Left renal pelvis (tissue), 4 donors: ENCODE measurements at places on chromosomes 11 and 22.

DNA sequence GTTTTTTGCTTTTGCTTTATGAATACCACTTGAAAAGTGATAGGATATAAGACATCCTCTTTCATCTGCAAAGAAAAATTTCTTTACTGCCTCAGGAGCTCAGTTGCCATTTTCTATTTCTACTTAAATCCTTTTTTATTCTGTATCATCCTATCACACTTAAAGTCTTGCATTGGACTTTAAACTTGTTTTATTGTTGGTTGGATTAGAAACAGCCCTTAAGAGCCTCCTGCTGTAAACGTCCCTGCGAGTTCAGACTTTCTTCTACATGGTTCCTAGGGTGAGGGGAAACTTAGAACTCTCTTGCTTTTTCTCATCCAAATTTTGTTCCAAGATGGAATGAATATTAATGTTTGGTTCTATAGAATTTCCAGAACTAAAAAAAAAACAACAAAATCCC is 234.3 kb downstream of the JRKL start:
- DNase-seq = no peak

- DNase-seq = no peak
These were observed 50.9 kb downstream of the CWC15 start for GRCh38 chr11:94922321-94923003.

- DNase-seq = no peak
These were observed 75.4 kb downstream of the GAB4 start for GRCh38 chr22:16932577-16932976.

DNA sequence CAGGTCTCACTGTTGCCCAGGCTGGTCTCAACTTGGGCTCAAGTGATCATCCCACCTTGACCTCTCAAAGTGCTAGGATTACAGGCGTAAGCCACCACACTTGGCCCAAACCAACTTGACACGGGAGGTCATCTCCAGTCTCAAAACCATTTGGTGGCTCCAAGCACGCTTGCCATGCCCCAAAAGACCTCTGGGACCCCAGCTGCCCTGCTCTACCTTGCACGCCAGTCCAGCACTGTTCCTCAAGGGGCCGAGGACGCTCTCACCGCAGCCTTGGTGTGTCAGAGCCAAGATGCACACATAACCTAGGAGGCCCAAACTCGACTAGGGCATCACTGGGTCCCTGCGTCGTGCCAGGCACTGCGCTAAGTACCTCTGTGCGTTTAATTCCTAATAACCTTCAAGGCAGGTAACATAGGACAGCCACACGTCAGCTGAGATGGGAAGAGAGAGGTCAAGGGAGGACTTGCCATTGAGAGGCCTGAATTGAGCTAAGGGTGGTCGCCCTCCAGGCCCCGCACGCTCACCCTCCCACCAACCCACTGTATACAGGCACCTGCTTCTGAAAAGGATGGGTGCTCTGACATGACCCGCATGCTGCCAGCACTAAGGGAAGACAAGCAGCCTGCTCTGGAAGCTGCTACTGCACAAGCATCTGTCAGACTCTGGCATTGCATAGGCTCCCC is 4.6 kb upstream of the GAS2L1 start:
- DNase-seq = no peak

DNA sequence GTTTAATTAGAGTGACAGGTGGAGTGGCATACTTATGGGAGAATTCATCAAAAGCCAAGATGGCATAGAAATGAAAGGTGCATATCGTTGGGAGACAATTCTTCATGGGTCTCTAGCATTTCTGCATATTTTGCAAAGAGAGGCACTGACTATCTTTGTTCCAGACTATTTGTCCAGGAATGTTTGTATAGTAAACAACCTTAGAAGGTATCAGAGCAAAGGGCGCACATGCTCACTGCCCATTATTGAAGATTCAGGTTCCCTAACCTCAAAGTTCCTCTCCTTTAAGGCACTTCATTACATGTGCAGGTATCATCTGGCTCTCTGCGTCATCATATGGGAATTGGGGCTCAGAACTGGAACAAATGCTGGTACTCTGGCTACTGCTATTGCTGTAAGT is 4.7 kb upstream of the NEU3 start:
- DNase-seq = no peak

DNA sequence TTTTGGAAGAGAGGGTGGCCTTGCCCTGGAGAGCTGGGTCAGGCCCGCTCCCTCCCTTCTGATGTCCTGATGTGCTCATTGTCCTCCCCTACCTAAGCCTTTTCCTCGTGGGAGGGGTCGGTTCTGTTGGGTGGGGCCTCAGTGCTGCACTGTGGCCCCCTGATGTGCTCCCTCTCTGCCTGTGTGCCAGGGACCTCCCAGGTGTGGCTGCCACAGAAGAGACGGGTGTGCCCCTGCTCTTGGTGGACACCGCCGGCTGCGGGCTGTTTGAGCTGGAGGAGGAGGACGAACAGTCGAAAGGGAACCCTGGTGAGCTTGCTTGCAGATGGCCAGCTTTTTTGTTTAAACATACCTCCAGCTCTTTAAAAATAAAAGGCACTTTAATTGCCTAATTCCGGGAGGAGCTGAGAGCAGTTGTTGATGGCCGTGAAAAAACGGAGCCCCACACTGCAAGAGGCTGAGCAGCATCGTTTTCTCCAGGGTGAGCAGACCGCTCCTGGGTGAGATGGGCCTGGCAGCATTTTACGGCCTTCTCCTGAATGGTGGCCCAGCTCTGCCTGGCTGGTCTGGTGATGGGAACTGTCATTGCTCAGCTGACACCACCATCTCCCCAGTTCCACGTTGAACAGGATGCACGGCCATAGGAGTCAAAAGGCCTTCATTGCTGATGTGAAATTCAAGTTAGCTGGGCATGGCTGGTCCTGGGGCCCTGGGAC is 30.1 kb downstream of the IGHMBP2 start:
- DNase-seq = no peak

DNA sequence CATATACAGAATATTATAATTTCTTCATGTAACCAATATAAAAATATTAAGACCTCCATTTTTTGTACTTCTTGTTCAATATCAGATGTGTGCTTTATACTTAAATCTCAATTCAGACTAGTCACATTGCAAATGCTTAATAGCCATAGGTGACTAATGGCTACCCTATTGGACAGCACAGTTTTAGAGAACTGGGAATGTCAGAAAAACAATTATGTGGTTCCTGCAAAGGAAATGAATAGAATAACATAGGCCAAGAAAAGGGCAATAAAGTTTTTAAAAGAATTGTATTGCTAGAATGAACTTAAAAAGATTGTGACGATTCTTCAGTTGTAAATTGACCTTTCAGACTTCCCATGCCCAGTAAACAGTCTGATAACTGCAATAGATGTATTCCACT is 843.0 kb downstream of the METTL15 start:
- DNase-seq = no peak

- peak; percentile 70 for DNase-seq
These were observed 13.0 kb upstream of the UPK3A start for GRCh38 chr22:45271667-45272201.

DNA sequence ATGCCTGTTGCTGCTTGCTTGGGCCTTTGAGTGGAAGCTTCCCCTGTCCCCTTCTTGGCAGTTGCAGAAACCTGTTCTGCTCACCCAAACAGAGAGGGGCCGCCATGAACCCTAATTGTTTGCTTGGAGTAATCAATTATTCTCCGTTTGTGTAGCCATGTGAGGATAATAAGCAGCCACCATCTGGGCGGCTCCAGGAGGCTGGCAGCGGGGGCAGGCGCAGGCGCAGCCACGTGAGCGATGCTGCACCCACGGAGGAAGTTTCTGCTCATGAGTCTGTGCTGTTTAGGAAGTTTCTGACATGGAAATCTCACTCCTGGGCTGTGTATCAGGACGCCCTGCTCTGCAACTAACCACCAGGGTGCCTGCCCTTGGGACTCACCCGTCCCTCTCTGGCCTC is 90.1 kb downstream of the MPPED1 start:
- DNase-seq = no peak

GRCh38 chr11:112322173-112322790 is 61.6 kb upstream of the PLET1 start:
- DNase-seq = no peak

- DNase-seq = no peak
These were observed 247 bp upstream of the PLAAT5 start for GRCh38 chr11:63491240-63491587.

DNA sequence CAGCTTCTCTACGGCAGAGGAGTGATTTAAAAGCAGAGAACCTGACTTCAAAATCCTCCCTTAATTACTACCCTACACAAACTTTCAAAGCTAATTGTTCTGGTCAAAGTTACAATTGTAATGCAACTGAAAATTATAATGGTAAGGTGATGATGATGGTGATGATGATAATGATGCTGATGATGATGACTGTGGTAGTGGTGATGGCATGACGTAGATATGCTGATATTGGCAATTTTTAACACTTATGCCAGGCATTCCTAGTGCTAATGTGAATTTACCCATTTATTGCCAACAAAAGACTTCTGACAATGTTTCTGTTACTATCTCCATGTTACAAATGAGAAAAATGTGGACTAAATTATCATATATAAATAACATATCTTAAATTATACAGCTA is 1831.1 kb downstream of the LRRC4C start:
- DNase-seq = no peak

DNA sequence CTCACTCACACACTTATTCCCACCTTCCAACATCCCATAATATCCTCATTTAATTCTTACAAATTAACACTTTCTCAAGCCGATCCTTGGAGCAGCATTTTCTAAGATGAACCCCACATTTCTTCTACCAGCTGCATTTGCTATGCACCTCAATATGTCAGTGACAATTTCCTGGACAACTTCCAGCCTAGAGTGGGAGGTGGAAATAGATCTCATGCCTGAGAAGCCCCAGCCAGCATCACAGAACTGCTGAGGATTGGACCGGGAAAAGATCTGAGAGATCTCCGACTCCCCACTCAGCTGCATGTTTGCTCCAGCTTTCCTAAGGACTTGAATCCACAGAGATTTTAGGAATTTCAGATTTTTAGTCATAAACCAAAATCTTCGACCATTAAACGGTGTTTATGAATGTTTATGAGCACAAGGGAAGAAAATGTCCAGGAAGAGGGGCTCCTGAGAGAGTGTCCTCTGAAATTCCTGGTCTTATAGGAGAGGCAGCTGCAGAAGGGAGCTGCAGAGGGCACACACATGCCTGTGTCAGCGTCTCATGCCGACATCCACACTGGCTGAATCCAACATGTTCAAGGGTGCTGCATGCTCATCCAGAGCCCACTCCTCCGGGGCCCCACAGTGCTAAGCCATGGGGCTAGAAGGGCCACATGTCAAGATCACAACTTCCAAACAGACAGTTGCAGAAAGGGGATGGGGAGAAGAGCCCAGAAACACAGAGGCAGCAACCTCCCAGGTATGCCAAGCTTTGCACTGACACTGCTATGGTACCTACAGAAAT is 68.6 kb downstream of the MICAL3 start:
- no peak for DNase-seq

DNA sequence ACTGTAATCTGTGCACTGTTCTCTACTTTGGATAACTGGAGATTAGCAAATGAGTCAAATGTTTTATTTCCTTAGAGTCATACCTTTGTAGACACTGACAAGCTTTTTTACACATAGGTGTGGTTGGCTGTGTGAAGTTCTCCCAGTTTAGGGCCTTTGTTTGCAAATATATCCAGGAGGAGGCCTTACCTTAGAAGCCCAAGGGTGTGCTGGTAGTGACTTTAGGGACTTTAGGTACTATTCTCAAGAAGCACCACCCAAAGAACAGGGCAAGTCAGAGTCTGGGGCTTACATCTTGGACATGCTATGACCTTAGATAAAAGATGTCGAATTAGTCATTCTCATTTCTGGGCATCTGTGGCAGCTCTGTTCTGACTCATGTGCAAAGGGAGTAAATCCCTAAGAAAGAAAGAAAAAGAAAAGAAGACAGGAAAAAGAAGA is 4.8 kb upstream of the FAR1 start:
- DNase-seq = no peak

DNA sequence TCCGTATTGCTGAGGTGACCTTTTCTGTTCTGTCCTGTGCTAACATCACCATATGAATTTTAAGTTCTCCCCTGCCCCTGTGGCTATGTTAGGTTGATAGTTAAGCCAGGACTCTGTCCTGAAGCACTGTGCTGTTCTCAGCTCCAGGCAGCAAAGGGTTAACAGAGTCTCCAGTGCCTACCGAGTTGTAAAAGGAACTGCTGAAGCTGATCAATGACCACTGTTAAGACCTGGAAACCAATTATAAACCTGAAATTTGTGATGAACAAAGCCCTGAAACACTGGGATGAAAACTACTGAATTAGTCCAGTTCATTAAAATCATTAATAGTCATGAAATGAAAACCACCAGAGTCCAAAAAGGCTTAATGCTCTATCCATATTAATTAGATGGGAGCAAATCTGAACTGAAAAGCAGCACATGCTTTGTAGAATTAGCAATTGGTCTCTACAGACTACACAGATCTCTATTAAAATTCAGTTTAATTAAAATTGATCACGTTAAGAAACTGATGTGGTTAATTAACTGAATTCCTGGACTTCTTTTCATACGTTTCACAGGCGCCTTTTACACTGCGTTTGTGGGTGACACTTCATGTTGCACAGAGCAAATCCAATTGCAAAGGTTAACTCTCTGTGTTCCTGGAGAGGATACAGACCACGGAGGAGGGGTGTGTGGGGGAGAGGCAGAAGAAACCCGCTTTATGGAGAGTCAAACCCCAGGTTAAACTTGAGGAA is 188.5 kb upstream of the MPPED2 start:
- no peak for DNase-seq

DNA sequence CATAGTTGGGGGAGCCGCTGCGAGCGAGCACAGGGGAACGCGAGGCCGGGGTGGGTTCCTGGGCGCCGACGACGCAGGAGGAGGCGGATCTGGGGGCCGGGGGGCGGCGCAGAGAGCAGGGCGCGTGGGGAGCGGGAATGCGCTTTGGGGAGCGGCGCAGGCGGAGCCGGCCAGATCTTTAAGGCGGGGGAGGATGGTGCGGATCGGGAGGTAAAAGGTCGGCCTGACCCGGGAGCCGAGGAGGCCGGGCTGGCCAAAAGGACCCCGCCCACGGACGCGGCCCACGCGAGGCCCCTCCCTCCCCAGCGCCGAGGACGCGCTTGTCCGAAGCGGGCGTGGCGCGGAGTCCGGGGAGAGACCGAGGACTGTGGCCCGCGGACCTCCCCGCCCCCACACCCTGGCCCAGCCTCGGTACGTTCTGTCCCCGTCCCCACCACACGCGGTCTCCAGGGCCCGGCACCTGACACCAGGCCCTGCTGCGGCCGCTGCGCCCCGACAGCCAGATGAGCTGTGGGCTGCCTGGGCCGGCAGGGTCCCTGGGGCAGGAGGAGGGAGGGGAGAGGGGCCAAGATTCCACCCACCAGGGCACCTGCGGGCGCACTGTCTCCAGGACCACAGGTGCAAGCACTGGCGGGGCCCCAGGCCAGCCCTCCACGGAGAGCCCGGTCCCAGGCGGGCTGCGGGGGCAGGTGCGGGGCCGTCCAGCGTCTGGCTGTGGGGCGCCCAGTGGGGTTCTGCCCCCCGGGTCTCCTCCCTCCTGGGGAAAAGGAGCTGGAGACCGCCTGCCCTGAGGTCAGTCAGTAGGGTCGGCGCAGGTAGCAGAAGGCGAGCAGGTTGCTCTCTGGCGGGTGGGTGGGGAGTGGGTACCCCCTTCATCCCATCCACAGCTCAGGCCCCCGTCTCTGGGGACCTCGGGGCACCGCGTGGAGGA is 10.9 kb downstream of the PIM3 start:
- no peak for DNase-seq

- no peak for DNase-seq
These were observed 741 bp upstream of the CNTF start for GRCh38 chr11:58621586-58622262.

- no peak for DNase-seq
These were observed 655.5 kb downstream of the KCNA4 start for GRCh38 chr11:29361369-29361768.
